NCI-H2029 (cell line): ENCODE measurements at places on chromosomes 11 and 22.

DNA sequence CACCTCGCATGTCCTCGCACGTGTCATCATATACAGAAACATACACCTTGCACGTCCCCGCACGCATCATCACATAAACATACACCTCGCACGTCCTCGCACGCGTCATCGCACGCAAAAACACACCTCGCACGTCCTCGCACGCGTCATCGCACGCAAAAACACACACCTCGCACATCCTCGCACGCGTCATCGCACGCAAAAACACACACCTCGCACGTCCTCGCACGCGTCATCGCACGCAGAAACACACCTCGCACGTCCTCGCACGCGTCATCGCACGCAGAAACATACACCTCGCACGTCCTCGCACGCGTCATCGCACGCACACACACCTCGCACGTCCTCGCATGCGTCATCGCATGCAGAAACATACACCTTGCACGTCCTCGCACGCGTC, 16.7 kb downstream of the IGSF9B start:
- no peak for DNase-seq

- DNase-seq = peak; percentile 91
These were observed 34.1 kb downstream of the PHLDB1 start for GRCh38 chr11:118641397-118642019.

GRCh38 chr11:74696500-74696899, 34.7 kb downstream of the CHRDL2 start:
- no peak for DNase-seq

DNA sequence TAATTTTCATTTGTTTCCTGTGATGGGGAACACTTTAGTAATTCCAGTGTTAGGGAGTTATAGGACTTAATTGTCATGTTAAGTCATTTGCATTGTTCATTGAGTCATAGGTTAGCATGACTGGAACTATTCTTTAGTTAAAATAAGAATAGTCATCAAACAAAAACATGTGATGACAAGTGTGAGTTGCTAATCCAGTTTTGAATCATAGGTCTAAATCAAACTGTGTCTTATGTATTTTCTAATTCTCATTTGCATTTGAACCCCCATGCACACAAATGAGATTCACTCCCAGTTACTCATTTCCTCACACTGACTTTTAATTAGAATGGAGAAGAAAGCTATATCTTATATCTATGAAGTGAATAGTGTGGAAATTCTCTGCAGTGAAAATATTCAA, 405.6 kb downstream of the LRRC4C start:
- DNase-seq = no peak

DNA sequence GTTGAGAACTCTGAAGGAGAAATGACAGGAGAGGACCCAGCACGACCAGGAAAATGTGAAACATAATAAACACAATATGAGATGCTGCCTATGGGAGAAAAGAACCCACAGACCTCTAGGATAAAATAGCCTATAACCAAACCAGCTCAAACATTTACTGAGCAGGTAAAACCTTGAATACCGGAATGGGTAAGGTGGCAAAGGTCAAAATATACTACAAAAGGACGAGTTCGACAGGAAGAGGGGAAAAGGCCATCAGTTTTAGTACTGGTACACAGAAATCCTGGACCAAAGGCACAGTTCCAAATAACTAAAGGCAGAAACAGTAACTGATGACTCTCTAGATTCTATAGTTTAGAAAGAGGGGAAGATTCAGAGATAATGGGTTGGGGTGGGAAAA, 96.3 kb downstream of the AMBRA1 start:
- no peak for DNase-seq
